Kidney (tissue), 22 donors: ENCODE measurements at places on chromosomes 6 and 20.

- DNase-seq: peak; percentile 74
Measured at GRCh38 chr20:48051794-48052474, 266.7 kb upstream of the SULF2 start.

DNA sequence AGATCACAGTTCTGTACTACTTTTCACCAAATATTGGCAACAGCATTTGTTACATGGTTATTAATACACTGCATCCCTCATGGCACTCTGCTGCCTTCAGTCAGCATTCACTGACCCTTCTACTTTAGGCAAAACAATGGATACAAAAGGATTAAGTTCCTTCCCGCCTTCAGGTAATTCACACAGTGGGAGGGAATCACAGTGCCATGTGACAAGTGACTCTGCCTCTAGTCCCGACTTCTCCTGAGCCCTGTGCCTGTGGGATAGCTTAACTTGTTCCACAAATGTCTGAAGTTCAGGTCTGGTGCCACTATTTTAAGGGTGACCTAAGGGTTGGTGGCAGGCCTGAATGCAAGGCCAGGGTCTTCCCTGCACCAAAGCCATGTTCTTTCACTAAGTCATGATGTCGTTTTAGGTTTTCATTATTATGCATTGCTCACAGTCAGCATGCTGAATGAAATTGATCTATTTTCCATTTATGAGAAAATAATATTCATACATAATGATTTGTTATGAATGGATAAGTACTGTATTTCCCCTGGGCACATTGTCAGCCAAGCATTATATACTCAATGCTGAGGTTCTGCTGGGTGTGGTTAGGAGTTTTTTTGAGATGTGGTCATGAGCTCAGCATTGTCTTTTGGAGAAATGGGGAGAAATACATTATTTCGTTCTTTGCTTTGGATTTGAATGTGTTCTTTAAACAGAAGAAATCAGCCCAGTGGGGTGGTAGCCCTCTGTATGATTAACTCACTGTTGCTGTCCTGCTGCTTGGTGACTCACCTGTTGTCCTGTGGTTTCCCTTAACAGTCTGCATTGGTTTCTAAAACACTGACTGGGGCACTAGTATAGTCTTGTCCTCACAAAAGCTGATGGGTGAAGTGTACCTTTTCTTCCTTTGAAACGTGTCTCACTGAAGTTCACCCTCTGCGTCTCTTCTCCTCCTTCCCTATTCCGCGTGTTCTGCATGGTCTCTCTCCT is 66.4 kb downstream of the AFDN start:
- DNase-seq: no peak

DNA sequence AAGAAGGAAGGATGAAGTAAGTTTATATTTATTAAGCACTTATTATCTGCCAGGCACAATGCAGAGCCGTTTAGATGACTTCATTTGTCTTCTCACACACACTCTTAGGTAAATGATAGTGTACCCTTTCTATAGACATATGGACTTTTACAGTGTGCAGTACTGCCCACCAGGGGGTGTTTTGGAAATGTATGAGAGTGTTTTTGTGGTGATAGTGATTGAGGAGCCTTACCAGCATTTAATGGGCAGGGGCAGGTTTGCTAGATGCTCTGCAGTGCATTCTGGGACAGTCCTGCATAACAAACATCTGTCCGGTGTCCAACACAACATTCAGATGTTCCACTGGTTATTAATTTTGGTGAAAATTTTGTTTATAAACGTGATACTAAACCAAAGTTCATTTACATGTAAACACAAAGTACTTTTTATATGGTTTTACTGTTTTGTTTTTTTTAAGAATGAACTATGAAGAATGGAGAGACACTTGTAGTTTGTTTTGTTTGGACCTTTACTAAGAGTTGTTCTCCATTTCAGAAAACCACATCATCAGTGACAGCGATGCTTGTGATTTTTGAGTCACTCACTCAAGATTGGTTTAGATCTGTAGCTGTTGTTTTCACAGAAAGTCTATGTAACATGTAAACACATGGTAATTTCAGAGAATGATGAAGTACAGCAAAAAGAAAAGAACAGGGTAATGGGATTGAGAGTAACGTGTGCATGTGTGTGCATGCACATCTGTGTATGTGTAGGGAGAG is 19.9 kb downstream of the KCNS1 start:
- DNase-seq: no peak

- DNase-seq: no peak
Measured at GRCh38 chr20:48066246-48066645, 281.0 kb upstream of the SULF2 start.

DNA sequence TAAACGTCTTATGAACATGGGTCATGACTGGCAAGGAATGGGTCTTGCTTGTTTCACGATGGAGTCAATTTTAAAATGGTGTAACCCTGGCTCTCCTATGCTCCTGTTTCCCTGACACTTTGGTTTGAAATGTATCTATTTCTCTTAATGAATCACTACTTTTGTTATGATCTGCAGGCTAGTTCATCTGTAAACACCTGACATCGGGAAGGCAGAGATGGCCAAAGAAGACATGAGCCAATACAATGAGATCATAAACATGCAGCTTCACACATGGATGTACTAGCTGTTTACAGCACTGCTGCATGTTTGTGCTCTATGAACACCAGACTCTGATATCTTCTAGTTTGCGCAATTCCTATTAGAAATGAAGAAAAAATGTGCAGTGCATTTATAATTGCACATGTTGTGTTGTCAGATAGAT is 11.0 kb upstream of the RAD21L1 start:
- DNase-seq: no peak

GRCh38 chr6:114605656-114606055 is 262.8 kb upstream of the HS3ST5 start:
- DNase-seq: no peak

- DNase-seq: no peak
Measured at GRCh38 chr20:32984196-32984595, 20.0 kb downstream of the SUN5 start.

DNA sequence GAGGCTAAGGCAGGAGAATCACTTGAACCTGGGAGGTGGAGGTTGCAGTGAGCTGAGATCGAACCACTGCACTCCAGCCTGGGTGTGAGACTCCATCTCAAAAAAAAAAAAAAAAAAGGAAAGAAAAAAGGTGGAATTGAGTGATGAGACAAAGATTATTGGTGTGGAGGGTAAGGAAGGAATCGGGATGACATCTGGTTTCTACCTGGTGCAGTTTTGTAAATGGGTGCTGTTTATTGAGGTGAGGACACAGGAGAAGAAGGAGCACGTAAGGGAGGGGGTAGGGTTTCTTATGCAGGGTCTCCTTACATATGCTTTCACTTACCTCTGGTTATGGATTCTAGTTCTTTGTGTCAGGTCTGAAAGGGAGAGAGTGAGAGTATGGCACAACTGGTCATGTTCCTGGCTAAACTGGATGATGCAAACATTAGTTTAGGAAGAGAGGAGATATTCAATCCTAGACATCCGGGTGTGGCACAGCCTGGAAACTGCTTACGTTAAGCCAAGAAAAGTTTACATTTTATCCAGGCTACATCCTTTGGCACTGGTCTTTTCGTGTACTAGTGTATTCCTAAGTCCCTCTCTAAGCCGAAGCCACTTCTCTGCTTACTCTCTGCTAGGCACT is 5.4 kb downstream of the RALY start:
- DNase-seq: no peak
